T-helper 22 cell (primary cell): ENCODE measurements at places on chromosomes 16 and 17.

DNA sequence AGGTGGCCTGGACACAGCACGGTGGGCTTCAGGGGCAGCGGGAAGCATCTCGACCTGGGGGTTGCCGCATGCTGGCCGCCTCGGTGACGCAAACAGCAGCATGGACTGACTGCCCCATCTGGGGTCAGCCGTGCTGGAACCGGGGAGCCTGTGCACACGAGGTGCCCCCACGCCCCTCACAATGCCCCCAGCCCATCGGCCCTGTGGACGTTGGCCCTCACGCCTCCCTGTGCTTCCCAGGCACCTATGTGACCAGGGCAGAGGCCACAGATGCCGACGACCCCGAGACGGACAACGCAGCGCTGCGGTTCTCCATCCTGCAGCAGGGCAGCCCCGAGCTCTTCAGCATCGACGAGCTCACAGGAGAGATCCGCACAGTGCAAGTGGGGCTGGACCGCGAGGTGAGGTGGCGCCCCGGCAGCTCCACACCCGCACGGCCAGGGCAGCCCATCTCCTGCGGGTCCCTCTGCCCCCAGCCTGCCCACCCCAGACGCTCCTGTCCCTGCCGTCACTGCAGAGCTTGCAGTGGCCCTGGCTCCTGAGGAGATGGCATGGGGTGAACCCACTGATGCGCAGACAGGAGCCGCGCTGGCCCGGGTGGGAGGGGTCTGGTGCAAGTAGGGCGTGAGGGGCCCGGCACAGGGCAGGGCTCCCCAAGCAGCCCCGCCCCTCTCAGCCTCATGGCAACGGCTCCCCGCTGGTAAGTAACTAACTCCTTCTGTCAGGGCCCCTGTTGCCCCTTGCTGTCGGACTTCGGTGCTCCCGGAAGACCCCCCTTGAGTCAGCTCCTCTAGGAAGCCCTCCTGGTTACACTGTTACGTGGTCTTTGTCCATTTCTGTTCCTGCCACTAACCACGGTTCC is 13.6 kb downstream of the CDH15 start:
- DNase-seq: no peak

- DNase-seq: no peak
Observed at GRCh38 chr17:27458524-27458908, 2.3 kb downstream of the KSR1 start.

GRCh38 chr17:50165066-50165465 is 739 bp upstream of the SGCA start:
- DNase-seq: no peak

GRCh38 chr16:87791295-87792204 is 25.8 kb upstream of the KLHDC4 start:
- no peak for DNase-seq

- no peak for DNase-seq
Observed at GRCh38 chr17:46733837-46734475, 84.5 kb downstream of the WNT3 start.

DNA sequence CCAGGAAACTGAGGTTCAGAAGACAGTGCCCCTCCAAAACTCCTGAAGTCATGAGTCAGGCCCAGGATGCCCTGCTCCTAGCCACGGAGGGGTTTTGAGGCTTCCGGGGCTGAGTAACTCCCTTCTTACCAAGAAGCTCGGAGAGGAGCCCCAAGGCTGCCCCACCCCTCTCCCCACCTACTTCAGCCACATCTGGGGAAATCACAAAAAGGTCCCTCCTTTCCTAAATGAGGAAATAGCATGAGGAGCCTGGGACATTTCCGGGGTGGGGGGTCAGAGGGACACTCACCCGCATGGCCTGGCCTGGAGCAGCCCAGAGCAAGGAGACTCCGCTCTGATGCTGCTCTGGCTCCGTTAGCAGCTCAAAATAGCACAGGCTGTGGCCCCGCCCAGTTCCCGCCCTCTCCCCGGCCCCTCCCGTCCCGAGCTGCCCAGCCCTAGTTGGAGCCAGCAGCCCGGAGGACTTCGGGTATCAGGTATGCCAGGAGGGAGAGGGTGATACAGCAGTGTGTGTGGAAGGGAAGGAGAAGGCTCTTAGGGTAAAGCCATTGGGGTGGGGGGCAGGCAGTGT is 40.1 kb downstream of the MYO18A start:
- DNase-seq: peak; percentile 85

DNA sequence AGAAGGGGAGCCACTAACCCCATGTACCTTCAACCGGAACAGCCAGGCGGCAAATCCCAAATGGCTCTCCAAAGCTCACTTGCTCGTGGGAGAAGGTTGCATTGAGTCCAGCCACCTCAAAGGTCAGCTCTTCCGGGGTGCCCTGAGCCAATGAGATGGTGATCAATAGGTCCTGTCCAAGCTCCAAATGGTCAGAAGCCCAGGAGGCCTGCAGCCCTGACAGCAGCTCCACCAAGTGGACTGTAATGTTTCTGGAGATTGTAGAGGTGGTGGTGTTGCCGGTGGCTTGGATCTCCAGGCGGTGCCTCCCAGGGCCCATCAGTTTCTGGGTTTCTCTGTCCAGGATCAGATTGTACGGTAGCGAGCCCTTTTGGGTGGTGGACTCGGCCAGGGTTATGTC is 39.9 kb upstream of the BCO1 start:
- no peak for DNase-seq

DNA sequence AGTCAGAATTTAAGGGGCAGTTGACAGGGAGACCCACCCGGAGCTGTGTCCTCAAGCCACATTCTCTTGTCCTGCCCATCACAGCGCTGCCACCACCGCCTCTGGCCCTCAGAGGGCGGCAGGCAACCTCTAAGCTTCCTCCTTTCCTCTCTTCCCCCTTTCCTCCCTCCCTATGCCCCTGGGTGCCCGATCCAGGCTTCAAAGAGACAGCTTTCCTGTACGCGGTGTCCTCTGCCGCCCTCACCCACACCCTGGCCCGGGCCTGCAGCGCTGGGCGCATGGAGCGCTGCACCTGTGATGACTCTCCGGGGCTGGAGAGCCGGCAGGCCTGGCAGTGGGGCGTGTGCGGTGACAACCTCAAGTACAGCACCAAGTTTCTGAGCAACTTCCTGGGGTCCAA is 23.5 kb downstream of the WNT9B start:
- DNase-seq: no peak

GRCh38 chr16:21603928-21604327 is 4.6 kb downstream of the METTL9 start:
- DNase-seq: no peak

DNA sequence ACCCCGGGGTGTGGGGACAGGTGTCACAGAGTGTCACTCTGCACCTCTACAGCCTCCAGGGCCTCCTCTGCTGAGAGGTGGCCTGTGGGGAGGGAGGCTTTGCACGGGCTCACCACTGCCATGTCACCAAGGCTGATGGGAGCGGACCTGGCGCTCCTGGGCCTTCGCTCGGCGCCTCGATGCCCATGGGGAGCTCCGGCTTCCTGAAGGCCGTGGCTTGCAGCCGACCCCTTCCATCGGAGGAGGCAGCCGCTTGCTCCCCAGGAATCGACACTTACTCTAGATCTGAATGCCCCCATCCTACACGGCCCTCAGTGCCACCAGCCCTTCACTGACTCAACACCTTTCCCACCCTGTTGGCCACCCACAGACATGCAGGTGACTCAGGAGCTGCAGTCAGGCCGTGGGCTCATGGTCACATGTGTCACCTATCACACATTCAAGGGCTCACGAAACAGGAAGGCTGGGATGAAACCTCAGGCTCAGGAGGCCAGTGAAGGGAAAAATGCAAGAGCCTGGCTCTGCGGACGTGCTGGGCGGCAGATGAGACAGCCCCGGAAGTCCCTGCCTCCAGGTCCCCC is 11.9 kb downstream of the LGALS3BP start:
- DNase-seq: no peak

DNA sequence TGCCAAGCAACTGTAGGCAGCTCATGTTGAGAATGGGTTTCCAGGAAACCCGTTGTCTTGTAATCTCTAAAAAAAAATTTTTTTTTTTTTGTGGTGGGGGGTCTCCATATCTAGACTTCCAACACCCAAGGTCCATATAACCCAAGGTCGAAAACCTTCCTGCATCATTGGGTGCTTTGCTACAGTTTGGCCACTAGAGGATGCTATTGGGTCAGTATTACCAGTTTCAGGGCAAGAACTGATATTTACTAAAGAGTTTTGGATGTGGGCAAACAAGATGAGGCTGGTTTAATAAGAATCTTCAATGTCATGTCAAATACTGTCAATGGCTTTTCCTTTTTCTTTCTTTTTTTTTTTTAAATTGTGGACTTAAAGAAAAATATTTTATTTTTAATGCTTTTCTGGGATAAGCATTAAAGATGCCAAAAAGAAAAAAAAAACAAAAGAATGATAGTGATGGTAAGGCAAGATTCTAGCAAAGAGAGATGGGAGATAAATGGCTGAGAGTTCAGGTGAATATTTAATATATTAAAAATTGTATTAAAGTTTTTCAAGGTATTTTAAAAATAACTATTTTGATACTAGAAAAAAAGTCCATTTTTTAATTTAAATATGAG is 62.2 kb downstream of the DHRS7C start:
- DNase-seq: no peak

DNA sequence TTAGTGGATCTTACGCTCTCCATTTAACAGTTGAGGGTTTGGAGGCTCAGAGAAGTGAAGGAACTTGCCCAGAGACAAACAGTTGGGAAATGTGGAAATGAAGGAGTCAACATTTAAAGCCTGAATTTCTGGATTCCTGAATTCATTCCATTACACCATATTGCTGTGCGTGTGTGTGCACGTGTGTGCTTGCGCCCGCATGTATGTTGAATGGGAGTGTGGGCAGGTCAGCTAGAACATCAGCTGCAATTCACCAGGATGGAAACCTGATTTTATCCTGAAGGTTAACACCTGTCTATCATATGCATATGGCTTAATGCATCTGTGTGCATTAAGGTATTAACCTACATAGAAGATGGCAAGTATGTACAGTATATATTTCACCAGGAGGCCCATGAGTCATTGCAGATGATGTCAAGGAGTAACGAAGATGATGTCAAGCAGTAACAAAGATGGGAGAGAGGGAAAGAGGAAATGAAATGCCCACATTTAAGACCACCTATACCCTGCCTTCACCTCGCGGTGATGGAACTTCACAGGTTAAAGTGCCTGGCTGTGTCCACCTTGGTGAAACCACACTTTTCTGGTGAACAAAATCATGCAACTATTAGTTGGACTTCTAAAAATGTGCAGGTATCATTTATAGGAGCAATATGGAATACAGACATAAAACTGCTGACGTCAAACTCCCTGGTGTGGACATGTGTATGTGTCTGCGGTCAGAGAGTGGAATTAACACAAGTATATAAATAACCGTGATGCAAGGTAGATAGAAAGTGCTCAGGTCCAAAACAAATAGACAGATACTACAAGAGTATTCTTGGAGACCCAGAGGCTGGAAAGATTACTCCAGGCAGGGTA is 832 bp upstream of the ADAP2 start:
- DNase-seq: no peak

- DNase-seq: no peak
Observed at GRCh38 chr17:36879624-36880131, 57.6 kb upstream of the LHX1 start.

- DNase-seq: no peak
Observed at GRCh38 chr17:28545787-28546415, 6.5 kb downstream of the UNC119 start.

DNA sequence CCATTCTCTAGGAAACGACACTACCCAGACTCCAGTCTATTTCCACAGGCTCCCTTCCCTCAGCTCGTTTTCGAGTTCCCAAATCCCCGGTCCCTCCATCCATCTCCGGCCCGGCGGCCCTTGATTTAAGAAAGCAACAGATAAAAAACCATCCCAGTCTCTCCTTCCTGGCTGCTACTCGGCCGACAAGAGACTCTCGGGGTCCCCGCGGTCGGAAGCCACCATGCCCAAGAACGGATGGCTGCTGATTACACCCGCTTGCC is 182 bp downstream of the RPL26 start:
- no peak for DNase-seq

GRCh38 chr16:56262148-56262547 is 70.9 kb downstream of the GNAO1 start:
- peak; percentile 73 for DNase-seq

DNA sequence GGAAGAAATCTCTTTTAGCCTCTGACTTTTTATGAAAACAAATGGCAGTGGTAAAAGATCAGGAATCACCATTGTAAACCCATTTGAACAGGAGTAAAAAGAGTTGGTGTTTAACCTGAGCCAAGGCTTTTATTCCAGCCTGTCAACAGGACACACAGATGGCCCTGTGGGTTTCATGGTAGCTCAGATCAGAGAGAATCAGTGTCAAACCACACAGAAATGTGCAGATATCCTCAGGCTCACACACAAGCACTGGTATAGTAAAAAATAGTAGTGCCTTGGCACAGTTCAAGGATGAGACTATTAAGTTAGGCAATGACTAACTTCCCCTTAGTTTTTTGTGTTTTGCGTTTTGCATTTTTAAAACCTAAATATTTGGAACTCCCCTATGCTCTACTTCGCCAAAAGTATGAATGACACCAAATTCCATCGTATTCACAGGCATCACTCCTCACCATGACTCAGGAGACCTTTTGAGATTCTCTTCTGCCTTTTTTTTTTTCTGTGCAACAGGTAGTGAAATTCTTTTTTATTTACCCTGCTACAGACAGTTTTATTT is 1200.0 kb downstream of the CDH11 start:
- no peak for DNase-seq

GRCh38 chr17:71760062-71760720 is 360.6 kb upstream of the SOX9 start:
- DNase-seq: no peak

- DNase-seq: no peak
Observed at GRCh38 chr17:32487473-32488176, 832 bp downstream of the CDK5R1 start.

- DNase-seq: no peak
Observed at GRCh38 chr17:55895112-55895759, 144.4 kb downstream of the PCTP start.

DNA sequence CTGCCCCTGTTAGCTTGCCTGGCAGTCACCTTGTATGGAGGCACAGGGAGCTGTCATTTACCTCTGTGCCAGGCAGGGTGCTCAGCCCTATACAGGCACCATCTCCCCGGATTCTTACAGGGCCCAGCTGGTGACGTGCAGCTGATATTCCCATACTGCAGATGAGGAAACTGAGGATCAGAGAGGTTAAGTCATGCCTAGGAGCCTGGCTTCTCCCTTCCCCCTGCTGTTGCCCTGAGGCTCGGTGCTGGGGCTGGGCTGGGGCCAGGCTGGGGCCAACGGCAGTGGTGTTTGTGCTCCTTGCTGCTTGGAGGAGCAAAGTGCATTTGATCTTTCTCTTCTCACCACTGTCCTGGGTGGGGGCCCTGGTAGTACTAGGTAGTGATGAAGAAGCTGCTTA is 54.7 kb upstream of the IL34 start:
- DNase-seq: no peak
